GM06990 (cell line): ENCODE measurements at places on chromosomes 5 and 9.

GRCh38 chr9:113619491-113620376, 156.2 kb downstream of the RGS3 start:
- DNase-seq: no peak

DNA sequence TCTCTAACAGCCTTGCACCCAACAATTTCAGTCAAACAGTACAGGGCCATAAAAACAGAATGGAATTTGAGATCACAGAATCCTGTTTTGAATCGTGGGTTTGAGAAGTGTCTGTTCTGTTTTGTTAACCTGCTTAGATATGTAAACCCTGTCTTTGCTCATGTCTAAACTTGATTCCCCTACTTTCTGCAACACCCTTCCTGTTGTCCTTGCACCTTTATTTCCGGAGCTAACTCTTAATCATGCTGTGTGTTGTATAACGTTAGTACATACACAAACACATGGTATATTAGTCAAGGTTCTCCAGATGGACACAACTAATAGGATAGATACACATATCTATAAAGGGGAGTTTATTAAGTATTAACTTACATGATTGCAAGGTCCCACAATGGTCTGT, 2229.2 kb upstream of the C9orf72 start:
- DNase-seq: no peak

DNA sequence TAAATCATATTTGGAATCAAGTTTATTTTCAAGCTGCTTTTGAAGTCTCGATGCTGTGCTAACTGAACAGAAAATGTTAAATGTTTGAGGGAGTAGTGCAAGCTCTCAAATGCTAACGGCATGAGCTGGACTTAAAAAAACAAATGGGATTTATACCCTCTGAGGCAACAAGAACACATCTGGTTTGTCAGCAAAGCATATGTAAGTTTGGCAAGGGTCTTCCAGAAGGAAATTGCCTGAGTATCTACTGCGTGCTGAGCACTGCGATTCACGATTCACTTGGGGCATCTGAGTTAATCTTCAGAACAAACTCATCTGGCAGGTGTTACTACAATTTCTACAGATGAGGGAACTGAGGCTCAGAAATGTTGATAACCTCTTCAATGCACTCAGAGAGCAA, 98.4 kb upstream of the C9orf72 start:
- DNase-seq: no peak

GRCh38 chr5:17831279-17831678, 197.0 kb downstream of the TAF11L14 start:
- DNase-seq: no peak

DNA sequence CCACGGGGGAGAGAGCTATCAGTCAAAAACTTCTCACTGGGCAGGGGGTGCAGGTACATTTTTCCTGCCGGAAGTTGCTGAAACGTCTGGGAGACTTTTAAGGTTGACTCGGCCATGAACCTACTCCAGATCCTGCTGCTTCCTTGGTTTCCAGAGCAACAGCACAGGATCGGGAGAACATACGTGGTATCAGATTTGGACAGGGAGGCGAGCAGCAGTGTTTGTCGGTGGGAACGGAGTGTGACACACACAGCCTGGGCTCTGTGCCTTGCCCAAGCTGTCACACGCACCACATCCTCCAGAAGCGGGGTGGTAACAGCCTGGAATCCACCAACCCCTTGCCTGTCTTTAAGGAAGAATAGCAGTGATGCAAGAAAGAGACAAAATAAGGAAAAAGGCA, 276.5 kb downstream of the SLIT3 start:
- no peak for DNase-seq

GRCh38 chr9:99169982-99170761, 51.6 kb downstream of the ALG2 start:
- no peak for DNase-seq

DNA sequence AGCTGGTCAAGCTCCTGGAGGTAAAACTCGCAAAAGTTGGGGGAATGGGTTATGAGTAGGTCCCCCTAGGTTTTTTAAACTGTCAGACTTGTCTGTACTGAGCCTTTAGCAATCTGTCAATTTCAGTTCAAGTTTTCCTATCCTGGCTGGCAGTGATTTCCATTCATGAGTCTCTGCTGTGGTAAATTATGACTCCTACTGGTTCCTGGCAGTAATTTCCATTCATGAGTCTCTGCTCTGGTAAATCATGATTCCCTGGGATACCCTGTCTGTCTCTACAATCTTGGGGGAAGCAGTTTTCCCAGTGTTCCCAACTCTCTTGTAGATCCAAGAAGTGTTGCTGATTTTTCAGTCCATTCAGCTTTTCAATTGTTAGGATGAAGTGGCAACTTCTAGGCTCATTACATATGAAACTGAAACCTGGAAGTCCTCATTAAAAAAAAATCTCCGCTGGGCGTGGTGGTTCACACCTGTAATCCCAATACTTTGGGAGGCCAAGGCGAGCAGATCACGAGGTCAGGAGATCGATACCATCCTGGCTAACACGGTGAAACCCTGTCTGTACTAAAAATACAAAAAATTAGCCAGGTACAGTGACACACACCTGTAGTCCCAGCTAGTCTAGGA, 91.3 kb upstream of the GPBP1 start:
- no peak for DNase-seq
